Right hindlimb (tissue), 1 donor: ENCODE measurements at places on chromosomes 3 and 15.

GRCh38 chr3:30199096-30199759 is 407.2 kb upstream of the TGFBR2 start:
- peak; percentile 83 for DNase-seq

DNA sequence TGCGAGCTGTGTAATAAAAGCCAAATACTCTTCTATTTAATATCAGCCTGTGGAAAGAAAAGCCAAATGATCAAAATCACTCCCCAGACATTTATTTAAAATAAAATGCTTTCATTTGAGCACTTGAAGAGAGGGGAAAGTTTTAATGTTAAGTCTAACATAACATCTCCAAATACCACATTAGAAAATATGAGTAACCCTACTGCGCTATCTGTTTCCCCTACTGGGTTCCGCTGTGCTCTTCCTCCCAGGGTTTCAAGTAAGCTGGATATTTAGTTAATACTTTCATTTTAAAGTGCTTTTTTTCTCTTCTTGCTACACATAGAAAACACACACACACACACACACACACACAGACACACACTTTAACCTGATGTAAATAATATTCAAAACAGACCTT is 6.7 kb upstream of the VGLL4 start:
- no peak for DNase-seq

DNA sequence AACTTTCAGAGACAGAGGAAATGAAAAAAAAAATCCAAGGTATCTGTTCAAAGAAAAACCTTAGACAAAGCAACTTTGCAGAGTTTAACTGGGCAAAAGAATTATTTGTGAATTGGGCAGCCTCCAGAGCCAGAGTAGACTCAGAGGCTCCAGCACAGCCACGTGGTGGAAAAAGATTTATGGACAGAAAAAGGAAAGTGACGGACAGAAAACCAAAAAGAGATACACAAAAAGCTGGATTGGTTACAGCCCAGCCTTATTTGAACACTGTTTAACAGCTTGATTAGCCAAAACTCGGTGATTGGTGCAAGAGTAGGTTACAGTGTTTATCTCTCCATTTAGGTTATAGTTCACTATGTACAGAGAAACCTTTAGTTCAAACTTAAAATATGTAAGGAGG is 23.7 kb upstream of the GPD1L start:
- DNase-seq = no peak

DNA sequence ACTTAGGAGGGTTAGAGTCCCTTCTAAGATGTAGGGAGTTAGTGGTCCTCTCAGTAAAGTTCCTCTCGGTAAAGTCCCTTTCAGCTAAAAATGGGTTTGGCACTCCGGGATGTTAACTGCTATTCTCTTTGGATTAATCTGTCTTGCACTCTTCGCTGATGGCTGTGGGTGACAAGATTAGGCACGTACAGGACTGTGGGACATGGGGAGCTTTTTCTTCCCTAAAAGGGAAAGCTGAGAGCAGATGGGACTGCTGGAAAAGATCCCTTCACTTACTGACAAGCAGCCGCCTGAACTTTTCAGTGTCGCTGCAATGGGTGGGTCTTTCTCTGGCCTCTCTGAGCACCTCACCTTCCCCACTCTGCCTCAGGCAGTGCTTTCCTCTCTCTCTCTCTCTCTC is 16.4 kb upstream of the HHATL start:
- DNase-seq = no peak

- DNase-seq = no peak
These were observed 31.9 kb downstream of the DNAH1 start for GRCh38 chr3:52347716-52348635.

DNA sequence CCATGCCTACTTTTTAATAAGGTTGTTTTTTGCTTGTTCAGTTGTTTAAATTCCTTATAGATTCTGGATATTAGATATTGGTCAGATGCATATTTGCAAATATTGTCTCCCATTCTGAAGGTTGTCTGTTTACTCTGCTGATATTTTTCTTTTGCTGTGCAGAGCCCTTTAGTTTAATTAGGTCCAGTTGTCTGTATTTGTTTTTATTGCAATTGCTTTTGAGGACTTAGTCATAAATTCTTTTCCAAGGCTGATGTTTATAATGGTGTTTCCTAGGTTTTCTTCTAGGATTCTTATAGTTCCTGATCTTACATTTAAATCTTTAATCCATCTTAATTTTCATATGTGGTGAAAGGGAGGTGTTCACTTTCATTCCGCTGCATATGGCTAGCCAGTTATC is 77.4 kb downstream of the PTPRG start:
- no peak for DNase-seq

DNA sequence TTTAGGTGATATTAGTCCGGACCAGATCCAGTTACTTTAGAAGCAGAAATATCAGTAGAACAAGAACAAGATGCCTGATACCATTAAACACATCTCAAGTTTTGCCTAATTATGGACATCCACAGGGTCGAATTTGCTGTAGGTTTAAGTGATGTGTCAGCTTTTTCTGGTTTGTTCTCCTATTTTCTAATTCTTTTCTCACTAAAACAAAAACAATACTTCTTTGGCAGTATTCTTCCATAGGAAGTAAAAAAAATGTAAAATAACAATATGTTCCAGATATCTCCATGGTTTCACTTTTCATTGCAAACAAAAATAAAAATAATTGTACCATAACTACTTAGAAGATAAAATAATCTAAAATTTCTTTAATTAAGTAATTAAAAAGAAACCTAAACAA is 265.7 kb downstream of the SHOX2 start:
- DNase-seq = no peak

DNA sequence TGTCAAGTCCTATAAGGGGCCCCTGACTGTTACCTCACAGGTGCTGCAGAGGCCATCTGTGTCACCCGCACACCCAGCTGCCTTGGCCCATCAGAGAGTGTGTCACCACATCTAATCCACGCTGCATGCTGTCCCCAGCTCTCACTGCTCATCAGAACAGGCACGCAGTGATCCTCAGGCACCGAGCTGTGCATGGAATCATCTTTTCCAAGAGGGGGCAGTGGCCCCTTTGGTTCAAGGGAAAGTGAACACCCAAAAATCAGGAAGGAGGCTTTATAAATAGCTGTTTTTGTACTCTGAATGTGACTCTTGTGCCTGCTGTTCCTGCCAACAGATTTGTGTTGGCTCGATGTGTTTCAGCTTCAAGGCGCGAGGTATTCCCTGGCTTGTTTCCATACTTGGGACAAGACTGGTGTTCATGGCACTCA is 110.3 kb upstream of the ETV5 start:
- DNase-seq = peak; percentile 84

- no peak for DNase-seq
These were observed 29.9 kb upstream of the SFMBT1 start for GRCh38 chr3:53075743-53076140.

GRCh38 chr15:34986326-34986725 is 1.8 kb downstream of the ZNF770 start:
- DNase-seq = no peak
